ENCODE measurements at places on chromosomes 3 and 15.

DNA sequence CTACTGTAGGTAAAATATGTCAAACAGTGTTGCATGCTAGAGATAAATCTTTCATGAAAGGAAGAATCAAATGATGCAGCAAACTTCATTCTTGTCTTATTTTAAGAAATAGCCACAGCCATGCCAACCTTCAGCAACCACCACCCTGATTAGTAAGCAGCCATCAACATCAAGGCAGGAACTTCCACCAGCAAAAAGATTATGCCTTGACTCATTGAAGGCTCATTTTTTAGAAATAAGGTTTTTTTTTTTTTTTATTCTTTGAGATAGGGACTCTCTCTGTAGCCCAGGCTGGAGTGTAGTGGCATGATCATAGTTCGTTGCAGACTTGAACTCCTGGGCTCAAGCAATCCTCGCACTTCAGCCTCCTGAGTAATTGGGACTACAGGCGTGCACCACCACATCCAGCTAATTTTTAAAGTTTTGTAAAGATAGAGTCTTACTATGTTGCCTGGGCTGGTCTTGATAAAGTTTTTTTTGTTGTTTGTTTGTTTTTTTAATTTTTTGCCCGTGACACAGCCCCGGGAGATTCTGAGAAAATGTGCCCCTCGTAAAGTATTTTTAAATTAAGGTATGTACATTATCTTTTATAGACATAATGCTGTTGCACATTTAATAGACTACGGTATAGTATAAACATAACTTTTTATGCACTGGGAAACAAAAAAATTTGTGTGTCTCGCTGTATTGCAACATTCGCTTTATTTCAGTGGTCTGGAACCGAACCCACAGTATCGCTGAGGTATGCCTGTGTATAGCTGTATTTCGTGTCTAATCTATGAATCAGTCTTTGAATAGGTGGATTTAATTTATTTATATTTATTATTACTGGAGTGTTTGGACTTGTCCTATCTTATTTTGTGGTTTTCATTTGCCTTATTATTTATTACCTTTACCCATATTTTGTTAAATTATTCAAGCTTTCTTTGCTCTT, 23.3 kb downstream of the SNRK start:
- DNase-seq = no peak

GRCh38 chr3:195274259-195274966, 3.5 kb upstream of the XXYLT1 start:
- no peak for DNase-seq

- no peak for DNase-seq
Measured at GRCh38 chr15:85302271-85302670, 78.1 kb upstream of the AKAP13 start.

- DNase-seq = no peak
Measured at GRCh38 chr3:157081626-157082210, 78.2 kb downstream of the CCNL1 start.

GRCh38 chr3:58038675-58039292, 30.6 kb downstream of the FLNB start:
- no peak for DNase-seq

DNA sequence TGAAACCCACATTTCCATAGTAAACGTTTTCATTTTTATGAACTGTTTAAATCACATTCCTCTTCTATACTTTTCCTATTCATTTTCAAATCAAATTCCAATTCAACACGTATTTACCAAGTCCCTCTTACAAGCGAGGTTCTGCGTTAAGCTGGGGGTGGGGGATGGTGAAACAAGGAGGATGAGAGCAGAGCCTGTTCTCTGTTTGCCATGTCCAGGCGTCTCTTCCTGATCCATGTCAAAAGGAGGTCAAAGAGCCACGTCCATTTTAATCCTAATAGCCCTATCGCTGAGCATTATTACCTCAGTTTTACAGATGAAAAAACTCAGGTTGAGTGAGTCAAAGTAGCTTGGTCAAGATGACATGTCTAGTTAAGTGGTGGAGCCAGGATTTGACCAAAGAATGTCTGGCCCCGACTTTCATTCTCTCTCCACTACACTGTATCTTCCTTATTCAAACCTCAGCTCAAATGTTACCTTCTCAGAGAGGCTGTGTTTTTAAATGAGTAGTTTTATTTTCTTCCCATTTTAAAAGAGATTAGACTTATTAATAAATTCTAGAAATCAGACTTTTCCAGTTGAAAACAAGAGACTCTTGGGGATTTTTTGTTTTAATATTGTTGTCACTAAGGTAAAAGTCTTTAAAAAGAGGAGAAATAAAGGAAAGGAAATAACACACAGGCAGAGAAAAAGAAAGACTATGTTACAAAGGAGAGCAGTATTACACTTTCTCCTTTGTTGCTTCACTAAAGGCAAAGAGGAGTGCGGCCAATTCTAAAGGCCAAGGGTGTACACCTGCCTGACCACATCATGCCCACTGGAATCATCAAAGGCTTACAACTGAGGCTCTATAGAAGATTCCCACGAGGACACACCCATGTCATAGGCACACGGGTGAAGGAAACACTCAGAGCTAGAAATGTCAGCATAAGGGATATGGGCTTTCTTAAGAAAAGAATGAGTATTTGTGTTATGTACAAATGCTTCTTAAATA, 42.4 kb downstream of the MYO5A start:
- DNase-seq = no peak

DNA sequence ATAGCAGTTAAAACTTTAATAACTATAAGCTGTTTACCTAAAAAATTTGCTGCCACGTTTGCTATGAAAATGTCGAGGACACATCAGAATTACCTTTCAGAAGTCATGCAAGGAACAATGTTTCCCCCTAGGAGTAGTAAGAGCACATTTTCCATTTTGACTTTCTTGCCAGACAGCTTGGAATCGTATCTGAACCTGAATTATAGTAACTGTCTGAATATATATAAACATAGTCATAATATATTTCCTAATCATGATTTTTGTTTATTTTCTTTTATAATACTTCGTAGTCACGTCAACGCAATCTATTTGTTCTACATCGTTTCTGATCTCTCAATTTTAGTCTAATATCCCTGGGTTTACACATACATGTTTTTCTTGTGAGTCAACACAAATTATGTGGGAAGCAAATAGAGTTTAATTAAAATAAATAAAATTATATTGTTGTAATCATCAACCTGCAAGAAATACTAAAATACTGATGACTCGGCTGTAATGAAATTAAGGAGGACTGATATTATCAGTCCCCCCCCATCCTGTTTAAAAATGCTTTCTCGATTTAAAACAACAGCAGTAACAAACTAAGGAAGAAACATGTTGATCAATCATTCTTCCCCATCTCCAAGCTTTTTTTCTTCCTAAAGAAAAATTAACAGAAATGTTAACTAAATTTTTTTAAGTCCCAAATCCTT, 78.4 kb downstream of the MME start:
- no peak for DNase-seq

- DNase-seq = no peak
Measured at GRCh38 chr3:42403737-42404136, 6.7 kb downstream of the LYZL4 start.

DNA sequence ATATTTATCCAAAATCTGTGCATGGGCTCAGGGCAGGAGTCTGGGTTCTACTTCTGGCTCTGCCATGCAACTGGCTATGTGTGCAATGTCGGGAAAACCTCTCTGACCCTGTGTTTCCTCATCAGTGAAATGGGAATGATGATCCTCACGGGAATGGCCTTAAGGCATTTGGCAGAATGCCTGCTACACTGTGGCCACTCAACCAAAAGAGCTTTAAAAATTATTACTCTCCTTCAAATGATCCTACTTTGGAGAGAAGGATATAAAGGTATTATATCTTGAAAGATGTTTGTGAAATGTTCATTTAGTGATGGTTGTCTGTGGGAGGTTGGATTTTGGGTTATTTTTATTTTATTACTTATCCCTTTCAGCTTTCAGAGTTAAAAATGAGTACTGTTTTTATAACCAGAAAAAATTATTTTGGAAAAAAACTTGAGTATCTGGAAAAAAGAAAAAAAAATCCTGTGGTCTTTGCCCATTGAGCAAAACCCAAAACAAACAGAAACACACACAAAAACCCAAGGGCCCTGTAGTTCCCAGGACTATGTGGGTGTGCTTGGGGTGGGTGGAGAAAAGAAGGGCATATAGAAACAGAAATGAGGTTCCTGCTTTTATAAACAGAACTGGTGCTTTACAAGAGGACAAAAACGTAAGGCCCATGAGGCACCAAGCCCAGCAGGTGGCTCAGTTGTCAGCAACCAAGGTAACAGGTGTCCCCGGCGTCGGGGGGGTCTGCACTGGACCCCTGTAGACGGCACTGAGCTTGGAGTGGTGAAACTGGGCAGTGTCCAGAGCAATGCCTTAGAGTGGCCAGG, 22.0 kb downstream of the RGMA start:
- DNase-seq = no peak

- DNase-seq = no peak
Measured at GRCh38 chr15:28002136-28002861, 96.8 kb downstream of the OCA2 start.

- no peak for DNase-seq
Measured at GRCh38 chr3:148931574-148931973, 59.8 kb upstream of the GYG1 start.

DNA sequence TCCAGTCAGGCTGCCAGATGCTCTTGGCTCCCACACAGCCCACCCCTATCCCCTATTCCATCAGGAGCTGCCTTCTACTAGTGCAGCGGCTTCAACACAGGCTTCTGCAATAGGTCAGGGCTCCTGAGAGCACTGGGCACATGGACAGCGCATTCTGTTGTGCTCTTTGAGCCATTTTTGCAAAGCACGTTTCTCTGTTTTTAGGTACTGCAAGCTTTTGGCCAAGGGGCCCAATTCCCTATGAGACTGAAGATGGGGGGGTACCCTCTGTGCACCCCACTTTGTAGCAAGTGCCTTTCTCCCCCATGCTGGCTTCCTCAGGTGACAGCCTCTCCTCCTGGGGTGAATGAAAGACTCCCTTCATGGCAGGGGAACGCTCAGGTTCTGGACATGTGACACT, 31.2 kb downstream of the CHDH start:
- no peak for DNase-seq

All from NCI-H1092 (cell line).